ENCODE measurements at places on chromosomes 5 and 9. TPM values are rescaled to one million over a fixed set of nuclear protein-coding genes. Genes with fewer than 3 reads are reported as not detected.

The GPX3 gene
- 14.9 TPM for total RNA-seq

The DNAH5 gene
- total RNA-seq, result 0.47 TPM

The FYB1 gene
- 0.16 TPM for total RNA-seq

The PCDHA5 gene
- total RNA-seq, result 0.09 TPM

The SH2D3C gene
- total RNA-seq, result not detected

The CLIC3 gene
- total RNA-seq, result 8.2 TPM

The TPPP gene
- total RNA-seq, result under 0.01 TPM

The SLC46A2 gene
- total RNA-seq, result not detected

The FBXL7 gene
- total RNA-seq, result 3.3 TPM

The GALNT12 gene
- 37.4 TPM for total RNA-seq

The DMRTA1 gene
- 0.47 TPM for total RNA-seq

The PTGR1 gene
- total RNA-seq, result 63.9 TPM

The ECSCR gene
- total RNA-seq, result not detected

The ADRB2 gene
- 0.32 TPM for total RNA-seq

The CCL28 gene
- 1.4 TPM for total RNA-seq

The MARCHF11 gene
- total RNA-seq, result not detected

The OTULINL gene
- not detected for total RNA-seq

The SCGB3A2 gene
- total RNA-seq, result not detected

The PLPP6 gene
- 6.6 TPM for total RNA-seq

The PRR16 gene
- total RNA-seq, result 1.6 TPM

The LCN15 gene
- total RNA-seq, result not detected

The HBEGF gene
- total RNA-seq, result 0.47 TPM

The PKD2L2 gene
- total RNA-seq, result not detected

The CARD9 gene
- 0.79 TPM for total RNA-seq

The IL33 gene
- total RNA-seq, result 83.6 TPM

The SPACA9 gene
- total RNA-seq, result 2.7 TPM

All from bronchial smooth muscle cell (primary cell).